Heart left ventricle (tissue), 16 donors: ENCODE measurements at places on chromosomes 4 and X.
A peak's percentile ranks its signal among the peaks of the same experiment; 100 is the strongest.

- no peak for DNase-seq
Measured at GRCh38 chr4:24179201-24179840, 289.5 kb upstream of the PPARGC1A start.

GRCh38 chr4:145132511-145133098 is 34.5 kb downstream of the ABCE1 start:
- DNase-seq: no peak

DNA sequence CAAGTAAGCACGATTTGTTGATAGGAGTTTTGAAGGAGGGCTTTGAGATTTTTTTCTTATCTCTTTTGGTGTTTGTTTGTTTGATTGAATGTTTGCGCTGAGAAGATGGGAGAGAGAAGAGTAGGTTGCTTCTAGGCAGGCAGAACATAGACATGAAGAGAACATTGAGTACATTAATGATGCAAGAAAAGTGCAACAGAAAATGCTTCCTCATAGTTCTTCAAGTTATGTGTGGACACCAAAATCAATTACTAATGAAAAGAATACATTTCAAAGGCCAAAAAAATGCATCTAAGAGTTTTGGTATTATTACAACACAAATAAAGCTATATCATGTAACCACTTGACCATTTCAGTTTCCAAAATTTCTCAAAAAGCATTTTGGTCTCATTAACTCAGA is 191.0 kb upstream of the PPARGC1A start:
- DNase-seq: no peak

DNA sequence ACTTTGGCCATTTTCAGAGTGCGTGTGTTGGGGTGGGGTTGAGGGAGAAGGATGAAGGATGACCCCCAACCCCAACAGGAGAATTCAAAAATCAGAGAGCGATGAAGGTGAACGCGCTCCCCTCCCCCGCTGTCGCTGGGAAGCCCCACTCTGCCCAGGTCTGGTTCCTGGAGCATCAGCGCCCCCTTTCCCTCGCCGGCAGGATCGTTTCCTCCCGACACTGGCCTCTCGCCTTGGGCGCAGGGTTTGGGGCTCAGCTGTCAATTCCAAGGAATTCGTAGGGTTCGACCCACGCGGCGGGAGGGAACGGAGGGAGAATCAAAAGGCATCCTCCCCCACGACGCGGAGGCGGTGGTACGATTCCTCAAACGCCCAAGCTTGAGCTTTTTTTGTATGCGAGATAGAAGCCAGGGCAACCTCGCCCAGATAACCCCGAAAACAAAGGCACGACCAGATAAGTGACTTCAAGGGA is 1.0 kb upstream of the PDGFRA start:
- peak; percentile 79 for DNase-seq
